Activated CD8-positive, alpha-beta memory T cell treated with anti-CD3 and anti-CD28 coated beads, Interleukin-2, amount 10 ng/mL, durations not matched to agents 7 days and 5 days (primary cell): ENCODE measurements at places on chromosomes 2 and 18. TPM values are rescaled to one million over a fixed set of nuclear protein-coding genes. Genes with fewer than 3 reads are reported as not detected.

GRCh38 chr18:31585991-31586390 is 5.7 kb upstream of the TTR start:
- DNase-seq = no peak

DNA sequence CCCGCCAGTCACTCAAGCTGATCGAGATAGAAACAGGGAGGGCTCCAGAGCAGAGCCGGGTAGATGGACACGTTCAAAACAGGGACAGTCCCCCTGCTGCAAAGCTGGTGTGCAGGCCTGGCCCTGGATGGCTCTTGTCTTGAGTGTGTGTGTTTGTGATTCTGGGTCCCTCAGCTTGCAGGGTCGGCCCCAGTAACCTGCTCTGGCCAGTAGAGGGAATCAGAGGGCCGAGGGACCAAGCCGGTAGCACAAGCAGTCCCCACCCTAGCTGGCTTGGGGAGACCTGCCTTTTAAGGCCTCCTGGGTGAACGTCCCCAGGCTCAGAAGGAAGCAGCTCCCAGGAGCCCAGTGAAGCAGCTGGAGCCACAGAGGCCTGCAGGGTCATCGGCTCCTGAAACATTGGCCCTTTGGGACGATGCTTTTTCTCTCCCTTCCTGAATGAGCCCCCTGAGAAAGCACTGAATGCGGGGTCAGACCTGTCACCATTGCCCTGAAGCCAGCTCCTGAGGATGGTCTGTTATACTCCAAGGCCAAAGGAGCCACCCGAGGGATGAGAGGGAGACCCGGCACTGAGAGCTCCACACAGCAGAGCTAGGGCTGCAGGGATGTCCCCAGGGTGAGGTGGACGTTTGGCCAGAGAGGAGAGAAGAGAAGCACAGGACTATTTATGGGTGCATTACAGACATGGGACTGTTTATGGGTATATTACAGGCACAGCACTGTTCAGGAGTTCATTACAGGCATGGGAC is 15.4 kb upstream of the MLPH start:
- DNase-seq = peak; percentile 57

Gene TOGARAM2
- 15.0 TPM for total RNA-seq

DNA sequence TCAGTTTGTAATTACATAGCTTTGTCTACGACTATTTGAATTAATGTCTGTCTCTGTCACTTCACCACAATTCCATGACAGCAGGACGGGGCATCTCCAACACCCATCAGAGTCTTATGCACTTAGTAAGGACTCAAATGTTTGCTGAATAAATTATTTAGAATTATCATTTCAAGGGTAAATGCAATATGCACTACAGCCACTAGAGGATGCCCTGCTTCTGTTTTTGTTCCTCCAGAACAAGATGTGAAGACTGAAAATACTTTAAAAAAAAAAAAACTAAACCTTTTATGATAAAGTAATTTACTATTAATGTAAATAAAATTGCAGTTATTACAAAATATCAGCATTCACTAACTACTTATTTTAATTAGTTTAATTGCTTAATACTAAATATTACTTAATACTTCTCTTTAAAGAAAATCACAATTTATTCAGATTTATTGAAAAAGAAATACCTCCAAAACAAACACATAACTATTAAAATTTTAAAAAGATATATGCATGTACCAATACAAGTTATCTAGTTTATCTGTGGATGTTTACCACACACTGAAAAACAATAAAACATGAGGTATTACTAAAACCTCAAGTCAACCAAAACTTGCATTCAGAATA is 3.2 kb downstream of the PIGN start:
- DNase-seq = peak; percentile 57

DNA sequence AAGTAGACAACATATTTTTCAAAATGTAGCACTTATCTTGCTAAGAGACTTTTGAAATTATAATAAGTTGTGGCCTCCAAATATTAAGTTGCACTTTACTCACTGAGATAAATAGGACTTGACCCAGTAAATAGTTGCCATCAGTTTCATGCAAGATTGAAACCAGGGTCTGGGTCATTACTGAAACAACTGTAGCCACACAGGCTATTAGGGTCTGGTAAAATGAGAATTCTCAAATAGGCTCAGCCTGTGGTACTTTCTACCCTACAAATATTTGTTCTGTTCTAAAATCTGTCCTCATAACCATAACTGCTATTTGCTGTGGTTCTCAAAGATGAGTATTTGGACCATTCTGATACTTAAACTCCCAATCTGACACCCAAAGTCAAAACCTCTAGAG is 115.4 kb upstream of the STK17B start:
- no peak for DNase-seq

DNA sequence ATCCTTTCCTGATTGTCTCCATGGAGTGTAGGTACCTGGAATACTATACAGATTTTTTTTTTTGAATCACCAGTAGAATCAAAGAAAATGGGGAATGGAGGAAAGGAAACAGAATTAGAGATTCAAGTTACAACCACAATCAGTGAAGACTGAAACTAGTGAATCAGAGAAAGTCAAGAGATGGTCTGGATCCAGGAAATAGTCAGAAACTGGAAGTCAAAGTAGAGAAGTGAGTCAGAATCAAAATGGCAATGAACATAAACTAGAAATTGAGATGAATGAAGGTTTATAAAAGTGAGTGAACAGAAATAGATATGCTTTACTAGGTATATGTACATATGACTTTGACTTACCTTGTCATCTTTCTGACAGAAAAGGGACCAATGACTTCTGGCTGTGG is 579.0 kb downstream of the PLCL1 start:
- no peak for DNase-seq

GRCh38 chr18:59610546-59611140 is 86.6 kb downstream of the CCBE1 start:
- DNase-seq = no peak

GRCh38 chr2:37573451-37574388 is 97.7 kb downstream of the CDC42EP3 start:
- DNase-seq = no peak

GRCh38 chr2:233090879-233091278 is 30.7 kb downstream of the INPP5D start:
- no peak for DNase-seq

GRCh38 chr18:36718705-36719328 is 110.0 kb downstream of the TPGS2 start:
- DNase-seq = no peak

DNA sequence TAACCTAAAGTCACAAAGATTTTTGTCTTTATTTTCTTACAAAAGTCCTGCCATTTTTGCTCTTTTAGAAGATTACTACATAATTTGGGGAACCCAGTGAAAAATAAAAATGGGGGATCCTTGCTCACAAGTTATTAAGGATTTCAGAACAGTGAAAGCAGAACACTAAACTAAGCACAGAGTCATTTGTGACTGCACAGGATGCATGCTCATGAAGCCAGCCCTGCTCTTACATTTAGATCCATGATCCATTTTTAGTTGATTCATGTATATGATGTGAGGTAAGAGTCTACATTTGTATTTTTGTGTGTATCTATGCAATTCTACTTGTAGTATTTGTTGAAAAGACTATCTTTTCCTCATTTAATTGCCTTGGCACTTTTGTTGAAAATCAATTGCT is 21.8 kb downstream of the SP140L start:
- no peak for DNase-seq

Gene GALNT1
- 36.2 TPM for total RNA-seq

- DNase-seq = no peak
These were observed 107.5 kb downstream of the DTNA start for GRCh38 chr18:34817636-34818035.

DNA sequence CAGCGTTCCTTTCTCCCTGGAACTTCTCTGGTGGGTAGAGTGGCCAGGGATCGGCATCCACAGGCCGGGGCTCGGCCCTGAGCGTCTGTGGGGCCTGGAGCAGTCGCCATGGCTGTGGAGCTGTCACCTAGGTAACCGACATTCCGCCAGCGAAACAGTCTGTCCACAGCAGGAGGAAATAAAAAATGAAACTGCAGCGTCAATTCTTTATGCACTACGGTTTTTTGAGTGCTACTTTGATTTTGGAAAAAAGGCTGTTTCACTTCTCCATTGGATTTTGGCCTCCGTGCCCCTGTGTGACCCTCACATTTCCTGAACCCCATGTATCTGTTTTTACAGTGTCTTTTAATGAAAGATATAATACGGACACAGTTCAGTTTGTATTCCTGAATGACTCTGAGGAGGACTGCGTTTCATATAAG is 163.4 kb downstream of the LDLRAD4 start:
- DNase-seq = peak; percentile 56

DNA sequence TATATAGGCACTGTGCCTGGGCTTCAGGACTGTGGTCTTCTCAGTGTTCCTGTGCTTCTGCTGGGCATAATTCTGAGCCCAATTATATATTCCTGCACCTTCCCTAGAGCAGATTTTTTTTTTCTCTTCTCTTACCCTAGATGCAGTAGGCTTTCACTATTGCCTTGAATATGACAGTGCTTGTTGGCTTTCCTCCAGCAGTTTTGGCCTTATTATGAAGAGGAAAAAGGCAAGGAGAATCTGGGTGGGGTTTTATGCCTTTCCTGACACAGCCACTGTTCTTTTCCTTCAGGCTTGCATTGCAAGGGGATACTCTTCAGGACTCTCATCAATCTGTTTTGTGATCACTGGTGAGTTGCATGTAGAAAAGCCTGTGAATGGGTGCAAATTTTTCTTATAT is 221.9 kb upstream of the CELF4 start:
- DNase-seq = no peak

Gene C1GALT1C1L
- 0.19 TPM for total RNA-seq

Gene SRBD1
- total RNA-seq = 22.2 TPM

DNA sequence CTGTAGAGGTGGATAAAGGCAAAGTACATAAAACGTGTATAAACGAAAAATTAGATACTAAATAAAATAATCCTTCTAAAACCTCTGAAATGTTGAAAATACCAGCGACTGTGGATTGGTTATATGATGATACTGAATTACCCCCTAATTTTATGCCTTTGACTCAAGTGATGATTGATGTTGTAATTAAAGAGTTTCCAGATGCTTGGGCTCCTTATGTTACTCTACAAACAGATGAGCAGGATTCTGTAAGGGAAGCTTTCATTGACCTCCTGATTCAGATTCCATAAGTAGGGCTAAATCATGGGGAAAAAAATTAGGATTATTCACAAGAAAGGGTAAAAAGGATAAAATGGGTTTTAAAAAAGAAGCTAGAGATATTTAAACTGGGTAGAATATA is 418.2 kb upstream of the SLC39A10 start:
- DNase-seq = no peak

Gene CNNM4
- 7.6 TPM for total RNA-seq

Gene GALM
- total RNA-seq = 86.0 TPM

GRCh38 chr2:126356631-126357030 is 299.3 kb upstream of the GYPC start:
- DNase-seq = no peak

Gene TRABD2A
- total RNA-seq = 30.2 TPM

DNA sequence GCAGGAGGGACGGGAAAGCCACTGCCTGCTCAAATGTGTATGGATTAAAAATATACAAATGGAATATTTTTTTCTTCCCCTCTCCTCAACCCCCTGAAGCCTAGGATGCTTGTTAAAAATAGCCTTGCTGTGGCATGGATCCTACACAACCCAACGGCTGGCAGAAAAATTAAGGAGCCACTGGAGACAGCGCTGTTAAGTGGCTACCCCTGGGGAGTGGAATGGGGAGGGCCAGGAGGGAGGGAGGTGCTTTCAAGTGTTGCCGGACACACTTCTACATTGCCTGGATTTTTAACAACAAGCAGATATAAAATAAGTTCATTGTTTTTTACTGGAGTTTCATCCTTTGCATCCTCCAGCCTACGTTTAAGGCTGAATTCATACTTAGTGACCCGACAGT is 66.6 kb downstream of the ZBTB7C start:
- DNase-seq = no peak

Gene GLI2
- 1.3 TPM for total RNA-seq

DNA sequence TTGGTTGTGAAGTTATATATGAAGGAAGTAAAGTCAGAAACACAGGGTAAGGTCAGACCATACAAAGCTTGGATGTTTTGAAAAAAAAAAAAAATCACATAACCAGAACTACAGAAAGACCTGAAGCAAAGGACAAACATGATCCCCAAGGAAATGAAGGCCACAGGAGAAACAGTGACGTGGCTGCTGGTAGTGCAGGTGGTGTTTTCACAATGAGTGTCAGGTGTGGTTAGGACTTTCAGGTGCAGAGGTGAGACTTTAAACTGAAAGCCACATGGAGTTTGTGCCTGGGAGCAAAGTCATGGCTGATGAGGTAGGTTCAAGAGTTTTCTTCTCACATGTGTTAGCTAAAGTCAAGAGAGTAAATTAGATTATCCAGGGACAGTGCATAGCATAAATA is 270.7 kb downstream of the PIEZO2 start:
- no peak for DNase-seq

DNA sequence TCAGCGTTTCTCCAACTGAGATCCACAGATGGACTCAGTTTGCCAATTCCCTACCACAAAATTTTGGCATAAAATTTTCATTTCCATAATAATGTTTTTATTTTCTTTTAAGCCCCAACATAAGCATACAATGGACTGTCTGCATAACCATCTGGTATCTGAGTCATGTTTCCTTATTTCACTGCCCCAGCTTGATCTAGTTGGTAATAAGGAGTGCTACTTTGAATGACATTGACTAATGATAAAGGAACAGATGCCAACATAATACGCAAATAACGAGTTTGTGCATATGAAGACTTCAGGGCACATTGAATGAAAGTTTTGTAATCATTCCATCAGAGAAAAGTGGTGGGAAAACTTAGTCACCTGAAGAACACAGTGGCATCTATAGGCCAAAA is 8.8 kb upstream of the MBD2 start:
- no peak for DNase-seq

DNA sequence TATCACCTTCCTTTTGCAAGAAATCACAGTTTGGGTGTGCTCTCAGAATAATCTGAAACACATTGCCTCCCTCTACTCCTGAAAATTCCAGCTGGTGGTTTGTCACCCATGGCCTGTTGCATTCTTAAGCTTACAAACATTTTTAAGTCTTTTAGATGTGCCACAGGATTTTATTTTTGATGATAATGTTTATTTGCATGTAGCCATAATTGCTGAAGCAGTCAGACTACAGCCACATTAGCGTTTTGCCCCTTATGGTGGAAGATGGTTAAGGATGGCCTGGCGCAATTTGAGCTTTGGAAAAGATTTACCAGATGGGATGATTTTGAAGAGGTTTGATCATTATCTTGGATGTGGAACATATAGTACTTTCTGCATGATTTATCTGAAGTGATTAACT is 439.5 kb downstream of the MEIS1 start:
- no peak for DNase-seq
